SJCRH30 (cell line): ENCODE measurements at places on chromosomes 2 and 18. TPM values are rescaled to one million over a fixed set of nuclear protein-coding genes. Genes with fewer than 3 reads are reported as not detected.

Gene ARMC9
- 16.3 and 19.9 TPM in 2 replicates for total RNA-seq

Gene ABCG8
- total RNA-seq = 0.04 TPM in 1 of 2 replicates, not detected in the other

Gene C2orf15
- 0.24 and 0.25 TPM in 2 replicates for total RNA-seq

Gene BOLL
- 0.38 and 0.51 TPM in 2 replicates for total RNA-seq

Gene CREG2
- 0.04 TPM in 1 of 2 replicates, not detected in the other for total RNA-seq

Gene FTCDNL1
- 1.5 and 2.6 TPM in 2 replicates for total RNA-seq

Gene TP53I3
- total RNA-seq = 38.6 and 42.1 TPM in 2 replicates

Gene TCF4
- total RNA-seq = 35.1 and 37.3 TPM in 2 replicates

Gene POTEI
- total RNA-seq = 0.25 and 0.47 TPM in 2 replicates

Gene IL1A
- not detected in 2 replicates for total RNA-seq

Gene PCARE
- total RNA-seq = 0.02 TPM in 1 of 2 replicates, not detected in the other

Gene ADGRF3
- total RNA-seq = 0.14 and 0.71 TPM in 2 replicates

Gene PLEK
- 0.10 TPM in 1 of 2 replicates, not detected in the other for total RNA-seq

GRCh38 chr2:60335533-60336237, 217.8 kb downstream of the BCL11A start:
- no peak for DNase-seq

DNA sequence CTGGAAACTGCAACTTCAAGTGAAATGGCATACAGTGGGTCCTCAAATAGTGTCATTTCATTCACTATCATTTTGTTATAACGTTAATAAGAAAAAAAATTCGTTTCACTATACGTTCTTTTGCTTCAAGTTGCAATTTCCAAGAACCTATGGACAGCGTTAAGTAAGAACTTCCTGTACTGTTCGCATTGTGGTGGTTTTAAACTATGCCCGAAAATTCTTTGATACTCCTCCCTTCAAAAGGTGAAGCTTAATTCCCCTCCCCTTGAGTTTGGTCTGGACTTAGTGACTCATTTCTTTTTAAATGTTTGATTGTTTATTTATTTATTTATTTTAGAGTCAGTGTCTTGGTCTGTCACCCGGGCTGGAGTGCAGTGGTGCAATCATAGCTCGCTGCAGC, 20.7 kb downstream of the GNLY start:
- no peak for DNase-seq

GRCh38 chr2:111702119-111702803, 181.7 kb downstream of the ANAPC1 start:
- DNase-seq = peak; percentile 79

GRCh38 chr2:118321432-118322105, 233.3 kb downstream of the INSIG2 start:
- no peak for DNase-seq

DNA sequence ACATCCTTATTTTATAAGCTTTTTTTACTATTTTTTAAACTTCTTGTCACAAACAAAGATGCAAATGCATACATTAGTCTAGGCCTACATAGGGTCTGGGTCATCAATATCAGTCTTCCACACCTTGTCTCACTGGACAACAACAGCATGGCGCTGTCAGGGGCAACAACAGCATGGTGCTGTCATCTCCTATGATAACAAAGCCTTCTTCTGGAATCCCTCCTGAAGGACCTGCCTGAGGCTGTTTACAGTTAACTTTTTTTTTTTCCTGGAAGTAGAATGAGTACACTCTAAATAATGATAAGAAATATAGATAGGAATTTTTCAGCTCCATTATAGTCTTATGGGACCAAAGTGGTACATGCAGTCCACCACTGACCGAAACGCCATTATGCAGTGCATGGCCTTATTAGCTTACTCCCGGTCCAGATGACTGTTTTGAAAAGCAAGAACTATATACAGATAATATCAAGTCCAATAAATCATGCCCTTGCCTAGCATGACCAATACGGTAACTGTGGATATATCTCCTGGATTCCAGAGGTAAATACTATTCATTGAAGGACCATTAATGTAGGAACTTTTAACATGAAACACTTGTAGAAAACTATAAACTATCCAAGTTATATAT, 38.4 kb downstream of the TCF4 start:
- no peak for DNase-seq

DNA sequence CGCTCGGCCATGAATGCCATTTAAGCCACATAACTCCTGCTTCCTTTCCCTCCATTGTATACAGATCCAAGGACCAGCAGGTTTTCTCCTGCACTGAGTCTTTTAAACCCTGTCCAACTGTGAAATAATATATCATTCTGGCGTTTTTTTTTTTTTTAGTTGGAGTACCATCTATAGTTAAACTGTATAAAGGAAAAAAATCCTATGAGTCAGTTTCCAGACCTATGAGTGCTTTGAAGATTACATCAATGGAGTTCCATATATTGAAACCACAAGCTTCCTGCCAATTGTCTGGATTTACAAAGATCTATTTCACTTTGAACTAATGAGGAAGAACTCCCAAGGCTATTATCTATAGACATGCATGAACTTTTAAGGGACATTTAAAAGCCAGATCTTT, 2.4 kb upstream of the MALT1 start:
- DNase-seq = no peak

GRCh38 chr2:15874854-15875804, 65.2 kb upstream of the MYCN start:
- no peak for DNase-seq

DNA sequence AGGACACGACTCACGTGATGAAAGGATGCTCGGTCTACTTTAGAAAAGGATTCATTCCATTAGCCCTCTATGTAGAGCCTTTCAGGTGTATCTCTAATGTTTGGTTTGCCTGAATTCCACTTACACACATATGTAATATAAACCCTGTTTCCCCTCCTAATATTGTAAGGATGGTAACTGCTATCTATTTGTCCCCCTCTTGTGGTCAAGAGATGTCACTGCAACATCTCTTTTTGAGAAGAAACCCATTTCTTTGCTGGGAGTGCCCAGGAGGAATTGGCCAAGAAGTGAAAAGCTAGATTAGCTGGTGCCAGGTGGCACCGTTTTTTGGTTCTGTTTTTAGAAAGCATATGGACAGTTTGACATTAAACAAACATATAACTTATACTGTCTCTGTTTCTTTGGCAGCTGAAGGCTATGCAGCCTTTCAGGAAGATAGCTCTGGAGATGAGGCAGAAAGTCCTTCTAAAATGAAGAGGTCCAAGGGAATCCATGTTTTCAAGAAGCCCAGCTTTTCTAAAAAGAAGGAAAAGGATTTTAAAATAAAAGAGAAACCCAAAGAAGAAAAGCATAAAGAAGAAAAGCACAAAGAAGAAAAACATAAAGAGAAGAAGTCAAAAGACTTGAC, 41.2 kb downstream of the RALBP1 start:
- DNase-seq = peak; percentile 8

DNA sequence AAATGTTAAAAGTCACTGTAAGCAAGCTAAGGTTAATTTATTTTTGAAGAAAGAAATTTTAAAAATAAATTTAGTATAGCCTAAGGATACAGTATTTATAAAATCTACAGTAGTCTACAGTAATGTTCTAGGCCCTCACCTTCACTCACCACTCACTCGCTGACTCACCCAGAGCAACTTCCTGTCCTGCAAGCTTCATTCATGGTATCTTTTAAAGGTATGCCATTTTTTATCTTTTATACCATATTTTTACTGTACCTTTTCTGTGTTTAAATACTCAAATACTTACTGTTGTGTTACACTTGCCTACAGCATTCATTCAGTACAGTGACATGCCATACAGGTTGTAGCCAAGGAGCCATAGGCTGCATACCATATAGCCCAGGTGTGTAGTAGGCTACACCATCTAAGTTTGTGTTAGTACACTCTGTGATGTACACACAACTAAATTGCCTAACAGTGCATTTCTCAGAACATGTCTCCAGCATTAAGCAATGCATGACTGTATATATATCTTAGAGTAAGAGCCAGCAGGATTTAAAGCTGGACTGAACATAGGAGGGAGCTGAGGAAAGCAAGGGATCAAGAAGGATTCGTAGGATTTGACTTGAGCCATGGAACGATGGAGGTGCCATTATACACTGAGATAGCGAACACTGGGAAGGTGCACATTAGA, 83.1 kb upstream of the KLF7 start:
- no peak for DNase-seq

GRCh38 chr2:126325202-126325601, 330.8 kb upstream of the GYPC start:
- DNase-seq = no peak

GRCh38 chr2:104408266-104408665, 445.6 kb upstream of the POU3F3 start:
- peak; percentile 77 for DNase-seq

- peak; percentile 1 for DNase-seq
These were observed 44.1 kb downstream of the GATA6 start for GRCh38 chr18:22213333-22213973.

DNA sequence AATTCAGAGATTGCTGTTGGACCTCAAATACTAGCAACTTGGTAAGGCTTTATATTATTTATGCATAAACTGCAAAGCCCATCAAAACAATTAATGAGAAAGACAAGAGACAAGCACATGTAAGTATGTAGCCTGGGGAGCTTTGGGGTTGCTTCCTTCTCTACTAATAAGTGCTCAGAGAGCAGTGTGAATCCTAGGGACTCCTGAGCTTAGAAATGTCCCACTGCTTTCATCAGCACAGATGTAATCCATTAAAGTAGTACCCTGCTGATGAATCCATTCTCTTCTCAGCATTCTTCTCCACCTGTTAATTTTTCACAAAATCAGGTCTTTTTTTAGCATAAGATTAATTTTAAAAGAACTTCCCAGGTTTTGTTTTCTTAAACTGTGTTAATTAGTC, 485.6 kb downstream of the PTH2R start:
- DNase-seq = no peak

- no peak for DNase-seq
These were observed 65.4 kb upstream of the TUBA3E start for GRCh38 chr2:130263606-130264005.

DNA sequence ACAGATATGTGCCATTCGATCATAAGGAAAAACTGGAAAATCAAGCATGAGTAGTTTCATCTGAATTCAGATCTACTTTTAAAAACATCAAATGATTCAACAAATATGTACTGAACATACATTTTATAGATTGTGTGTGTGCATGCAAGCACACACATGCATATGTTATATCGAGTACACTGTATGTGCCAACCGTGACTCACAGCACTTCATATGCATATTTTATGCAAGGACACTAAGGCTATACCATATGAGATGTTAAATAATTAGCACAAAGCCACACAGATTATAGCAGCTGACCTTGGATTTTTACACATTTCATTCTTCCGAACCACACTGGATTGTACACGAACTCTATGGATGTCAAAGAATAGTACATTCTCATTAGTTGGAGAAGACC, 161.2 kb downstream of the DNAH7 start:
- DNase-seq = no peak

DNA sequence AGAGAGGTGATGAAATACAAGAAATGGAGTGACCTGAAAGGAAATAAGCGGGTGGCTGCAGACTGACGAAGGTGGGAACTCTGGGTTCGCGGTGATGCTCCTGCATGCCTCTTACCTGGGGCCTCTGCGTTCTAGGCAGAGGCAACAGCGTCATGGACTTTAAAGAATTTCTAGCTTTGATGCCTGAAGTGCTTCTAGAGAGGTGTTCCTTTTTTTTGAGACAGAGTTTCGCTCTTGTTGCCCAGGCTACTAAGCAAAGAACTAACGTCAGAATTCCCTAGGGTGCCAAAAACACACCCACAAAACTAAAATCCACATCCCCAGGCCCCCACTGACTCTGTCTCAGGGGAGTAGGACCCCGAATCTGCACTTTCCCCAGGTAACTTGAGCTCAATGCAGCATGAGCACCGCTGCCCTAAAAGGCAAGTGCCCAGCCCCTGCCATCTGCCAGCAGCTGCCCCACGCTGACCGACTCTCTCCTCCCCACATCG, 110.5 kb upstream of the ID2 start:
- no peak for DNase-seq

GRCh38 chr2:46549166-46549844, 69.9 kb downstream of the TMEM247 start:
- peak; percentile 94 for DNase-seq
